ENCODE measurements at places on chromosomes 12 and 14.

DNA sequence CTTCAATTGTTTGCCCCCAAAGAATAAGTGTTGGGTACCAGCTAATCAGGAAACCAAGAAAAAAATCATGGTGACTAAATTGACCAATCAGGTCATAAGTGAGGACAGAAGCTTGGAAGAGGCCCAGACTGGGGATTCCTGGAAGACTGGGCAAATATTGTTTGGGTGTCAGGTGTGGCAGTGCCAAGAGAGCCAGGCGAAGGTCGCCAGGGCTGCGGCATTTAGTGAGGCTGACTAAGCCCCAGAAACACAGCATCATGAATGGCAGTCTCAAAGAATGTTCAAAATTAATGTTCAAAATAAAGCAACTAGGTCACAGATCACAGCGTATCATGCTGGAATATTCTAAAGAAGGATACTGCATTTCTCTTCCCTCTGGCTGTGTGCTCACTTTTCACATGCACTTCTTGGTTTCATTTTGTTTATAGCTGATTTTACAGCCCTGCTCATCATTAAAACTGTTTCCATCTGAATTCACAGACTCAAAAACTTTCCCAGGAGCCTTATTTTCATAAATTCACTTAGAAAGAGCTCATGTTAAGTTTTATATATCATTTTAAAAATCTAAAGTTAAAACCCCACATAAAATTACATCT lies 85.3 kb upstream of the OVCH1 start:
- DNase-seq = no peak

GRCh38 chr12:83183132-83183531 lies 496.4 kb downstream of the TMTC2 start:
- DNase-seq = no peak

DNA sequence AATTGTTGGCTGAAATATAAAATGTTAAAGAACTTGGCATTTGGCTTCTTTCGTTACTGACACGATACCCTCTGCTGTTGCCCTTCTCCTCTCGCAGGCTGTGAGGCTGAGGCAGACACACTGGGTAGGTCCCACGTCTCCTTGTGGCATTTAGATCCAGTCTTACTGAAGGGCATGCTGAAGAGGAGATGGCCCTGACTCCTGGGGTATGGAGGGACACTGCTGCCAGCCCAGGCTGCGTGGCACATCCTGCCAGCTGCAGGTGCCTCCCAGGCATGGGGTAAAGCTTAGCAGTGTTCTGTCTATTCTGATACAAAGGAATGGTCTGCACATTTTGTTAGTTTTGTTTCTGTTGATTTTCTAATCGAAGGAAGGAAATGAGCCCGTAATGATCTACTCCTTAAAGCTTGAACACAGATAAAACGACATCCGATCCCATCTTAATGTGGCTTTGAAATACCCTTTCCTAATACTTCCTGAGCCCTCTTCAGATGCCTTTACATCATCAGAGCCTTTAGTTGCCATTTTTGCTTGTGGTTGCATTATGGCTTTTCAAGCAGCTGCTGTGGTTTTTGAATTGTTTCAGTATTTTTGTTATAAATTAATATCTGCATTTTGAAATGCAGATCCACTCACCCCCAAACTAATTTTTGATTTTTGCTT lies 61.1 kb downstream of the WDR20 start:
- DNase-seq = no peak

DNA sequence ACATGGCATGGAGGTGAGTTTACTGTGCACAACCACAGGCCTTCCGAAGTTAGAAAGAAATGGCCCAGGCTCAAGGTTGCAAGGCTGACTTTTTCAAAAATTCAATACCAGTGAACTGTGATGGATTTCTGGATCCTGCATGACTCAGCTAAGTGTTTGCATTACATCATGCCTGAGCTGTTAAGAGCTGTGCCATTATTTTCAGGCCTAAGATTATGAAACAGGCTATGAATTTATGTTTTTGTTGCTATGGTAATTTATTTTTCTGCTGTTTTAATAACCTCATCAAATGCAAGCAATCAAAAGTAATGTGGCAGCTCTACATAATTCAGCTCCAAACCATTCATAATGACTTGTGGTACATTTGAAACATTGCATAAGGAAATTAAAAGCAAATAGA lies 457.7 kb upstream of the TMEM132C start:
- peak; percentile 22 for DNase-seq

- DNase-seq = no peak
These were observed 31.1 kb upstream of the IFNG-AS1 start for GRCh38 chr12:67958187-67958586.

DNA sequence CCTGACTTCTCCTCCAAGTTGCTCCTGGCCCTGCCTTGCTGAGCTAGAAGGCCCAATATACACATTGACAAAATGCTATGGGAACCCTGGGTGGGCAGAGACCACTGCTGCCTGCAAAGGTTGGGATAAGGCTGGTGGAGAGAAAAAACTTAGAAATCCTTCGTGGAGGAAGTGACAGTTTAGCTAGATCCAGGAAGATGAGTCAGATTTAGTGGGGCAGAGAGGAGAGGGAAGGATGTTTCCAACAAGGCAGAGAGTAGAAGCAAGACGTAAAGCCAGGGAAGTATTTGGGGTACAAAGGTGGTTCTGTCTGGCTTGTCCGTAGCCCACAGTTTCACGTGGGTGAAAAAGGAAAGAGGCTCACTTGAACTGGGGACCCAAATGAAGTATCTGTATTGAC lies 69.0 kb upstream of the CLMN start:
- DNase-seq = no peak

- no peak for DNase-seq
These were observed 480.7 kb downstream of the PRKD1 start for GRCh38 chr14:29446971-29447370.

DNA sequence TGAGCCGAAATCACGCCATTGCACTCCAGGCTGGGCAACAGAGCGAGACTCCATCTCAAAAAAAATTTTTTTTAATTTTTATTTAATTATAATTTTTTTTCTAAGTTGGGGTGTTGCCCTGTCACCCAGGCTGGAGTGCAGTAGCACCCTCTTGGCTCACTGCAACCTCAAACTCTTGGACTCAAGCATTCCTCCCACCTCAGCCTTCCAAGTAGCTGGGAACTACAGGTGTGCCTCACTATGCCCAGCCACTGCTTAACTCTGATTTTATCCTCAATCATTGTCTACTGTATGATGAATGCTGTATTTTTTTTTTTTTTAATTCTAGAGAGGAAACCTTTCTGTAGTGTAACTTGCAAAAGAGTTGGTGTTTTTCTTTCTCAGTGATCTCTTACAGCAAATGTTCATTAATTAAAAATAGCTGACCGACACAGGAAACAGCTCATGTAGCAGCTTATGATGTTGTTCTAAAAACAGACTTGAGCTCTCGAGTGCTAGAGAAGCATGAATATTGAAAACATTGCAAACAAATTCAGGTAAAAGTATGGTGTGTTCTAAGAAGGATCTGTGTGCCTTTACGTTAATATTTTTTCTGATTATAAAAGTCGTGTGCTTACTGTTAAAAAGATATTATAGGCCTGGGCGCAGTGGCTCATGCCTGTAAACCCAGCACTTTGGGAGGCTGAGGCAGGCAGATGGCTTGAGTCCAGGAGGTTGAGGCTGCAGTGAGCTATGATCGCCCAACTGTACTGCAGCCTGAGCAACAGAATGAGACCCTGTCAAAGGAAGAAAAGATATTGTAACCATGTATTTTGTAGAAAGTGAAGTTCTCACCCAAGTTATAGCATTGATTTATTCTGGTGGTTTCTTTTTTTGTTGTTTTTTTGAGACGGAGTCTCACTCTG lies 68.9 kb downstream of the FGD4 start:
- DNase-seq = no peak

GRCh38 chr14:86770186-86770585 lies 1222.8 kb downstream of the GALC start:
- DNase-seq = peak; percentile 56

DNA sequence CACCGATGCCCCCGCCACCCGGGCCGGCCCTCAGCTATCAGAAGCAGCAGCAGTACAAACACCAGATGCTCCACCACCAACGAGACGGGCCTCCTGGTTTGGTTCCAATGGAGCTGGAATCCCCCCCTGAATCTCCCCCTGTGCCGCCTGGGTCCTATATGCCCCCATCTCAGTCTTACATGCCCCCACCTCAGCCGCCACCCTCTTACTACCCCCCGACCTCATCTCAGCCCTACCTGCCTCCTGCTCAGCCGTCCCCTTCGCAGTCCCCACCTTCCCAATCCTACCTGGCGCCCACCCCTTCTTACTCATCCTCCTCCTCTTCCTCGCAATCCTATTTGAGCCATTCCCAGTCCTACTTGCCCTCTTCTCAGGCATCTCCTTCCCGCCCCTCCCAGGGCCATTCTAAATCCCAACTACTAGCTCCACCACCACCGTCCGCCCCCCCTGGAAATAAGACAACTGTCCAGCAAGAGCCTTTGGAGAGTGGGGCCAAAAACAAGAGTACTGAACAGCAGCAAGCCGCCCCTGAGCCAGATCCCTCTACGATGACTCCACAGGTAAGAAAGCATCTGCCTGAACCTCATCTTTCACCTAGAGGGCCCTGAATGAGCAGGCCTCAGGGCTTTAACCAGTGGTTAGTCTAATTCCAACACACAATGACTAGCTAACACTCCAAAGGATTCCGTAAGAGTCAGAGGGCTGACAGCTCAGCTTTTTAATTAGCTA lies 851 bp downstream of the YLPM1 start:
- DNase-seq = no peak

- DNase-seq = no peak
These were observed 313.2 kb downstream of the ATP23 start for GRCh38 chr12:58254463-58255100.

- DNase-seq = no peak
These were observed 46.3 kb upstream of the KICS2 start for GRCh38 chr12:64268409-64268808.

DNA sequence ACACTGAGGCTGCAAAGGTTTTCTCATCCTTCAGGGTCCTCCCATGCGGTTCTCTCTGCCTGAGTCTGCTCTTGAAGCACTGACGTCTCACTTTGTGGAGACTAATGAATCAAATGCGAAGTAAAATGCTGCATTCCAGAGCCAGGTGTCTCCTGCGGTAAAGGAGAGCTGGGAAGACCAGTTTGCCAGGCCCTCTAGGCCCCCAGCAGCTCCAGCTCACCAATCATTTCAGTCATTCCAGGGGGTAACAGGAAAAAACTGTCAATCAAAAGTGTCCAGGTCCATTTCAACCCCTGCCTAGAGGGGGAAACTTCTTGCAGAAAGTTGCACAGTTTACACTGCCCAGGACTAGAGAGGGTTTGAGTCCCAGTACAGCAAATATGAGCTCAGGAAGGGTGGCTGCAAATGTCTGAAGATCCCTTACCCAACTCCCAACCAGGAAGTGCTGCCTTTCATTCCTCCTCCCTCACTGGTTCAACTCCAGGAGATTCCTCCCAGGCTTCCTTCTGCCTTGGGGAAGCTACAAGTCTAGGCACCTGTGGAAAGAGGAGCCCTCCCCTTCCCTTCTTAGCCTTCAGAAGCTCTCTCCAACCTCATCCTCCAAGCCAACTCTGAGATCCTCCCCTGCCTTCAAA lies 2.7 kb upstream of the NXPH4 start:
- DNase-seq = no peak

DNA sequence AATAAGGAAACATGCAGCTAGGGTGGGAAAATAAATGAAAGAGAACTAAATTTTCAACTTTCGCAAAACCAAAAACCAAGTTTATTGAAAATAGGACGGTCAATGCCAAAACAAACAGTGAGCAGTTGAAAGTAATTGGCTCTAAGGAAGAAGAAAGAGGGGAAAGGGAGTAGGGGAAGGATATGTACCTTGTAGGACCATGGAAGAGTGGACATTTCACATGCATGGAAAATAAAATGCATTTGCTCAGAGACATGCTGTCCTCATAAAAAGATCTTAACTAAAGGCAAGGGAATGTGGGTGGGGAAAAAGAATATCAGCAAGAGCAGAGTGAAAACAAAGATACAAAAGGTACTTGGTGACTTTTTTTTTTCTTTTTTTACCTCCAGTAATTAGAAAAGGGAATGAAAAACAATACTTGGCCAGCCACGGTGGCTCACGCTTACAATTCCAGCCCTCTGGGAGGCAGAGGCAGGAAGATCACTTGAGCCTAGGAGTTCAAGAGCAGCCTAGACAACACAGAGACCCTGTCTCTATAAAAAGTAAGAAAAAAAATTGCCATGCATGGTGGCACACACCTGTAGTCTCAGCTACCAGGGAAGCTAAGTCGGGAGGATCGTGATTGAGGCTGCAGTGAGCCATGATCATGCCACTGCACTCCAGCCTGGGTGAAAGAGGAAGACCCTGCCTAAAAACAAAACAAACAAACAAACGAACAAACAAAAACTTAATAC lies 6.6 kb downstream of the TXNDC16 start:
- DNase-seq = no peak

DNA sequence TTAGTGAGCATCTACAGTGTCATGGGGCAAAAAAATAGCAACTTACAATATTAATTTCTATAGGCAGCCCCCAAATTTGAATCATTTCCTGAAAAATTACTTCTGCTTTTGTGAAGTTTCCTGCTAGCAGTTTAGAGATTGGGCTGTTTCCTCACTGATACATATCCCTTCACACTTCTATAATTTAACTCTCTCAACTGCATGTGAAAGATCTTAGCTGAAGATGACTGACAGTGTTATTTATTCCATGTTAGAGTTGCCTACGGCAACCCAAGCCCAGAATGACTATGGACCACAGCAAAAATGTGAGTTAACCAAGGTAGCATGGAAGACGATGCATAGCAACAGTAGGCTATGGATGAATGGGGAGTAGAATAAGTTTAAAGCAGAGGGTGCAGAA lies at the start of gene KLRG1:
KLRG1 (plus strand) TSS at position 134 of the 400 bp plus-strand sequence; CDS start at position 224, 90 bp downstream.
- DNase-seq = peak; percentile 41

DNA sequence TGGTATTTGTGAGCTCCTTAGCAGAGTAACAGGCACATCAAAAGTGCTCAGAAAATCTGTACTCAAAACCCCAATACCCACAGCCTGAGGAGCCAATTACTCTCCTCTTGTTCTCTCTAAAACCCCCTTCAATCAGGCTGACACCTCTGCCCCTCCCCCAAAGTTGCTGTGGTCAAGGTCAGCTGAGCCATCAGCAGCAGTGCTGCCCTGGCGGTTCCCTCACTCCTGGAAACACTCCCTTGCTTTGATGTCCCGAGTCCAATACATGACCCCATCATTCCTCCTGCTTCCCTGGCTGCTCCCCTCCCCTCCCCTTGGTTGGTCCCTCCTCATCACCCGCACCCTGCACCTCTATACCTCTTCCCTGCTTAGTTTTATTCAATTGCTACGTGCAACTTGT lies 57.2 kb upstream of the C14orf132 start:
- no peak for DNase-seq

DNA sequence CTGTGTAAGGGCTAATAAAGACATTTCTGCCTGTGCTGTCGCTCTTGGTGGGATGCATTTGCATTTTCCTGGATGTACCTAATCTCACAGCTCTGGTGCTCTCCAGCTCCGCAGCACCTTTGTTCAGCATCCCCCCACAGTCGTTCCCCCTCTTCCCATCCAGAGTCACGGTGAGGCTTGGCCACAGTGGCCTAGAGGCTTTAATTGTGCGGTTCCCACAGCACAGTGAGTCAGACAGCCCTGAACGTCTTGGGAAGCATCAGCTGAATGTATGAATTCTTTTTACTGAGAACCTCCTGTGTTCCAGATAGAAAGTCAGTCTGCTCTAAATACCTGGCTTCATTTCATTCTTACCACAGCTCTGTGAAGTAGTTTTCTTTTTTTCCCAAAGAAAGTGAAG lies 28.7 kb downstream of the MLXIP start:
- DNase-seq = no peak

GRCh38 chr12:108729612-108730364 lies 1.5 kb downstream of the CORO1C start:
- no peak for DNase-seq
